ENCODE measurements at places on chromosomes 1 and 21. TPM values are rescaled to one million over a fixed set of nuclear protein-coding genes. Genes with fewer than 3 reads are reported as not detected.

Gene CYP4Z1
- total RNA-seq: 0.20 TPM

Gene C1QA
- total RNA-seq: not detected

Gene ZNF436
- total RNA-seq: 17.7 TPM

Gene CRNN
- total RNA-seq: not detected

Gene DISC1
- total RNA-seq: 4.1 TPM

Gene S100A2
- 0.79 TPM for total RNA-seq

Data from lung microvascular endothelial cell (primary cell).